NCI-H345 (cell line): ENCODE measurements at places on chromosomes 4 and X.

- peak; percentile 50 for DNase-seq
These were observed 511 bp downstream of the PPM1K start for GRCh38 chr4:88283661-88284438.

DNA sequence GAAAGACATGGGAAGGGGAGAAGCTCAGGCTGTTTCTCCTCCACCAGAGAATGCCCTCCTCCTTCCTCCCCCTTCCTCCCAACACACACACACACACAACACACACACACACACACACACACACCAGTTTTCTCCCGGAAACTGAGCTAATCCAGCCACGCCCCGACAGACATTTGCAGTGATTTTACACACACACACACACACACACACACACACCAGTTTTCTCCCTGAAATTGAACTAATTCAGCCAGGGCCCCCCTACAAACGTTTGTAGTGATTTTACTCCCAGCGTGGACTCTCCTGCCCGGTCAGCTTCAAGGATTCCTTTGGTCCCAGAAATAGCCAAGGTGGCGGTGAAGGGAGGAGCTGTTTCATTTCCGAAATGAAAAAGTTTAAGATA is 32.9 kb upstream of the STX18 start:
- DNase-seq, result no peak

DNA sequence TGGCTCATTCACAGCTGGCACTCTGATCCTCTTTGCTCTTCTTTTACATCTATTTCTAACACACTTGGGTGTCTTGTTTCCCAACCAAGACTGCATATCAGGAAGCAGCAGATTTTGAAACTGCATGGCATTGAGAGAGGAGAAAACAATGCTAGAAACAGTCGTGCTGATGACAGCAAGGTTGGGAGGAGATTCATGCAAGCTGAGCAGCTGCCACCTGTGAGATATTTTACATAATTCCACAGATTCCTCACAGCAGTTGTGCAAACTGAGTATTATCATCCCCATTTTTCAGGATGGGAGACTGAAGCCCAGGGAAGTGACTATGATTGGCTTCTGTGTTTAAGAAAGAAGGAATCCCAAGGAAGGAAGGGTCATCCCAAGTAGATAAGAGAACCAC is 105.0 kb downstream of the SLC2A9 start:
- DNase-seq, result no peak

GRCh38 chr4:81722290-81722851 is 250.7 kb upstream of the RASGEF1B start:
- DNase-seq, result peak; percentile 30

- no peak for DNase-seq
These were observed 51.6 kb downstream of the GLRB start for GRCh38 chr4:157127571-157127970.

- no peak for DNase-seq
These were observed 18.2 kb downstream of the RAI2 start for GRCh38 chrX:17842769-17843525.

DNA sequence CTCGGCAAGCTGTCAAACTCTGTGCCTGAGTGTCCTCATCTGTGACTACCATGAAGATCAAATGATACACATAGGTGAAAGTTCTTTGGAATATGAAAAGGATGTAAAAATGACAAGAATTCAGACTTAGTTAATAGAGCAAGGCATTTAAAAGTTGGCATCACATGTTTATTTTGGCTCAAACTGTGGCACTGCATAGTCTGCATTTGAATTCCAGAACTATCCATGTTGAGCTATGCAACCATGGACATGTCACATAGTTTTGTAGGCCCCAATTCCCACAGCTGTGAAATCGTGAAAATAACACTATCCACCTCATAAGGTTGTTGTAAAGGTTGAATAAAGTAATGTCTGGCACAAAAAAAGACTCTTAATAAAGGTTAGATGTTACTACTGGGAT is 33.9 kb downstream of the AFF2 start:
- no peak for DNase-seq

GRCh38 chr4:25883565-25883964 is 20.8 kb upstream of the SEL1L3 start:
- DNase-seq, result no peak

DNA sequence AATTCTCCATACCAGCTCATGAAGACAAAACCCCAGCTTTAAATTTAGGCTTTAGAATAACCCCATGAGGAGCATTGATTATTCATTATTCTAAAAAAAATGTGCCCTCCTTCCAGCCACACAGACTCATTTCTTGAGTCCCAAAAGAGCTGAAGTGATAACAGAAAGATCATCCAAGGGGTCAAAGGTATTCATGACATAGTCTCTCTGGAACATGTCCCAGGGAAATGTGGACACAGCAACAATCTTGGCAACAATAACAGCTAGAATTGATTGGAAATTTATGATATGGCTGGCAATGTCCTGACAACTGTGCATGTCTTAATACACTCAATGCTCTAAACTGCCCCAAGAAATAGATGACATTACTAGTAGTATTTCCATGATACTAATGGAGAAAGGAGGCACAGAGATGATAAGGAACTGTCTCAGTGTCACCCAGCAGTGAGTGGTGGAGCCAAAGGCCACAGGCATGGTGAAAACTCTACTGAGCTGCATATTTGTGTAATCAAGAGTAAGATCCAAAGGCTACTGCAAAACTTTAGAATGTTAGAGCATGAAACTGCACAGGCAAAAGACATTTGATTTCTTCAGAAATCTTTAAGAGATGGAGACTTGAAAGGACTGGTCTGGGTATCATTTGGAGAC is 37.3 kb upstream of the XAGE1B start:
- no peak for DNase-seq

DNA sequence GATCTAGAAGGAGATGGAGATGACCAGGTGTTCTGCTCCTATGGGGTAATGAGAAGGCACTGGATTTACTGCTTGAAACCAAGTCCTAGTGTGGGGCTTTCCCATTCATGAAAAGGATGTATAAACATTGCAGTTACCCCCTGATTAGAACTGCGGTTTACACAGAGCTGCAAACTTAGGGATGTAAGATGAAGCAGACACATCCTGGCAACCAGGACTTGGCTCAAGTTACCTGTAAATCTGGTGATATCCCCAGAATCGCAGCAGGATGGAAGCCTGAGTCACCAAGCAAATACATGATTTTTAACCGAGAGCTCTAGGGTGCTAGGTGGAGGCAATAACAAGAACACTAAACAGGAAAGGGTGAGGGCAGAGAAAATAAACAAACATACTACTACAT is 178.6 kb upstream of the MAMLD1 start:
- DNase-seq, result no peak

GRCh38 chr4:12118651-12119213 is 690.0 kb upstream of the HS3ST1 start:
- DNase-seq, result no peak

DNA sequence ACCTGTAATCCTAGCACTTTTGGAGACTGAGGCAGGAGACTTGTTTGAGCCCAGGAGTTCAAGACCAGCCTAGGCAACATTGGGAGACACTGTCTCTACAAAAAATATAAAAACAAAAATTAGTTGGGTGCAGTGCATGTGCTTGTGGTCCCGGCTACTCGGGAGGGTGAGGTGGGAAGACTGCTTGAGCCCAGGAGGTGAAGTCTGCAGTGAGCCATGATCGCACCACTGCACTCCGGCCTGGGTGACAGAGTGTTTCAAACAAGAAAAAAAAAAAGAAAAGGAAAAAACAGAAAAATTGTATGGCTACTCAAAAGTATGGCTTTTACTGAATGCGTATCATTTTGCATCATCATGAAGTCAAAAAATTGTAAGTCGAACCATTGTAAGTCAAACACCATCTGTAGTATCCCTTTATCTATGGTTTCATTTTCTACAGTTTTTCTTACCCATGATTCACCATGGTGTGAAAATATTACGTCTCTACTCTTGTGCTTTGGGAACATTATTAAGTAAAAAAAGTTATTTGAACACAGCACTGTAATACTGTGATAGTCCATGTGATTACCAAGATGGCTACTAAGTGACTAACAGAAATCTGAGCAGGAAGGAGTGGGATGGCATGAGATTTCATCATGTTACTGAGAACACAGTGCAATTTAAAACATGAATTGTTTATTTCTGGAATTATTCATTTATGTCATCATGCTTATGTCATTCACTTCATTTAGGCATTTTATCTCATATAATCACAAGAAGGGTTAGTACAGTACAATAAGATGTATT is 26.5 kb upstream of the MANBA start:
- no peak for DNase-seq

- DNase-seq, result no peak
These were observed 97.2 kb downstream of the KDR start for GRCh38 chr4:55028196-55028595.

DNA sequence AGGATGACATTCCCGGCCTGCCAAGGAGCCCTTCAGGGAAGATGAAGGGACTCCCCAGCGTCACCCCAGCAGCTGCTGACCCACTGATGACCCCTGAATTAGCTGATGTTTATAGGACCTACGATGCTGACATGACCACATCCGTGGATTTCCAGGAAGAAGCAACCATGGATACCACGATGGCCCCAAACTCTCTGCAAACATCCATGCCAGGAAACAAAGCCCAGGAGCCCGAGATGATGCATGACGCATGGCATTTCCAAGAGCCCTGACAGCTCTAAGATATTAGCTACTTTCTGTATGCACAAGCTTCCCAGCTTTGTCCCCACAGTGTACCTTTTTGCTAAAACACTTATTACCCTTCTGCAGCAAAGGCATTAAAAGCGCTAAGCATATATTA is 14.4 kb downstream of the AMBN start:
- no peak for DNase-seq

- no peak for DNase-seq
These were observed 1521.7 kb downstream of the RPA4 start for GRCh38 chrX:98405376-98405775.

DNA sequence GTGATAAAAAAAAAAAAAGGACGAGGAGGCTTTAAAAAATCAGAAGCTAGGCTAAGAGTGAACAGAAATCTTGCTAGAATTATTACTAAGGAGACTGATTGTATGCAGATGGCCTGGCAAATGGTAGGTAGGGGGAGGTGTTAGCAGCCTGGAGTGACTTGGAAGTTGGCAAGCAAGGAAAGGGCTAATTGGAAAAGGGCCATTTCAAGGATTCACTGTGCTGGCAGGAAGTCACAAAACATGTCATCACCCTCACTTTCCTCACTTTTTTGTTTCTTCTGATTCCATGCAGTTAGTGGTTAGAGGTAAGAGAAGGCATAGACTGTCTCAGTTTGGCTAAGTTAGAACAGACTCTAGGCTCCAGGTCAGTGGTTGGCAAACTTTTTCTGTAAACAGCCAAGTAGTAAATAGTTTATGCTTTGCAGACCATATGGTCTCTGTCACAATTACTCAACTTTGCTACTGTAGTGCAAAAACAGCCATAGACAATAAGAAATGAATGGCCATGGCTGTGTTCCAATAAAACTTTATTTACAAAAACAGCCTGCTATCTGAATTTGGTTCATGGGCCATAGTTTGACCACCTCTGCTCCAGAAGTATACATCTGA is 646.5 kb upstream of the ACTRT1 start:
- no peak for DNase-seq

GRCh38 chr4:101135371-101136010 is 211.8 kb downstream of the PPP3CA start:
- no peak for DNase-seq

GRCh38 chr4:3390288-3390811 is 51.4 kb upstream of the HGFAC start:
- DNase-seq, result no peak

DNA sequence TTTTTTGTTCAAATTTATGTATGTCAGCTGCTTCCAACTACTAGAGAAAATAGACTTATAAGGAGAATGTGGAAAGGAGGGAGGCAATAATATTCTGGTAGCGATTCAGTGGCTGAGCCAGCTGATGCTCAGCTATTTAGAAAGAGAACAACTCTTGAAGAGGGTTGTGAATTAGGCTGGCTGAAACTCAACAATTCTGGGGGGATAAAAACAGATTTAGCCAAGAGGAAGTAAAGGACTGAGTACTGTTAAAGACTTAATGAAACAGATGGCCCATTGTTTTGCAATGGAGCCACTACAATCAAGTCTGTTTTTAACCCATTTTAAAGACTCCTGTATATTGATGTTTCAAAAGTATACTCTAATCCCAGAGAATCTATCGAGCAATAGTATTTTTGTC is 1058.9 kb downstream of the C4orf33 start:
- no peak for DNase-seq

GRCh38 chr4:39637221-39637585 is 1.5 kb downstream of the SMIM14 start:
- DNase-seq, result no peak

- DNase-seq, result no peak
These were observed 115.1 kb downstream of the FRYL start for GRCh38 chr4:48664938-48665337.

DNA sequence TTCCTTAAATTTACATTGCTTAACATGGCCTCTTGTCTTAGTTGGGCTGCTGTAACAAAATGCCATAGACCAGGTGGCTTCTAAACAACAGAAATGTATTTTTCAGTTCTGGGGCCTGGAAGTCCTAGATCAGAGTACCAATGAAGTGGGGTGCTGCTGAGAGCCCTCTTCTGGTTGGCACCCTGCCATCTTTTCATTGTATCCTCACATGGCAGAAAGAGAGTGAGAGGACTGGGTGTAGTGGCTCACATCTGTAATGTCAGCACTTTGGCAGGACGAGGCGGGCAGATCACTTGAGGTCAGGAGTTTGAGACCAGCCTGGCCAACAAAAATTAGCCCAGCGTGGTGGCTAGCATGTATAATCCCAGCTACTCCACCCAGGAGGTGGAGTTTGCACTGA is 12.0 kb upstream of the KLB start:
- DNase-seq, result peak; percentile 3

- DNase-seq, result no peak
These were observed 83.8 kb downstream of the SEL1L3 start for GRCh38 chr4:25779021-25779420.

GRCh38 chr4:186752325-186752724 is 28.7 kb upstream of the FAT1 start:
- DNase-seq, result no peak

DNA sequence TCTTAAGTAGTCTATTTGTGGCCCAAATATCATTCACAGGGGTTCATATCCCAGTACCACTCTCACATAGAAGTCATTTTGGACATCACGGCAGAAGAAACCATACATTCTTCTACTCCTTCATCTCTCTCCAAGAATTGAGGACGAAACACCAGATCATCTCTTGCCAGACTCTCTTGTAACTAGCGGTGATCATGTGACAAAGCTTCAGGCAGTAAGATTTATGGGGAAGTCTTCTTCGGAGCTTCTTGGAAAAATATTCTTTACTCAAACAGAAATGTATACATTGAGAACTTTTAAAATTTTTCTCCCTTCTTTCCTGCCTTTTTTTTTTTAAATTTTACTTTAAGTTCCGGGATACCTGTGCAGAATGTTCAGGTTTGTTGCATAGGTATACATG is 4.7 kb upstream of the TBC1D19 start:
- no peak for DNase-seq

GRCh38 chrX:114073926-114074325 is 510.0 kb upstream of the HTR2C start:
- no peak for DNase-seq

- DNase-seq, result no peak
These were observed 380.6 kb downstream of the MAPK10 start for GRCh38 chr4:85979276-85979675.

- no peak for DNase-seq
These were observed 1849.2 kb downstream of the STIM2 start for GRCh38 chr4:28709891-28710290.

- DNase-seq, result peak; percentile 86
These were observed 3.3 kb upstream of the NKX3-2 start for GRCh38 chr4:13547485-13548041.

GRCh38 chrX:53637479-53637878 is 49.0 kb downstream of the HUWE1 start:
- no peak for DNase-seq
